ENCODE measurements at places on chromosomes 4 and X. TPM values are rescaled to one million over a fixed set of nuclear protein-coding genes. Genes with fewer than 3 reads are reported as not detected.

DNA sequence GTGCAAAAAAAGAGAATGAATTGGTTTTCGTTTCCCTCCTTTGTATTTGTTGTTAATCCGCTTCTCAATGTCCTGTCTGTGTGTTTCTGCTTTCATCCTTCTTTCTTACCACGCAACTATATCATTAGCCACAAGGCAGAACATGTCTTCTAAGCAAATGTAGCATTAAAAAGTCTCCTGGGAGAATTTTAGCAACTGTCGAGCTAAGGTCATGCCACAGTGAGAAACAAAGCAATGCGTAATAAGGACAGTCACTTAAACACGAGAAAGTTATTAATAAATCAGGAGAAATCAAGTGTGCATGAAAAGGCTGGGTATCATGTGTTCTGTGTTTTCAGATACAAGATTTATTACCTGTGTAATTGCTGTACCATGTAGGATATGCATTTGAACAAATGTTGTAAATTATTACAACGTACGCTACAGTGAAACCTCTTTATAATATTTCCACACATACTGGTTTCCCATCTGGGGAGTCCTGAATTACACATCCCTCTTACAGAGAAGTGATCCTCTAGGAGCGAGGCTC, 890.8 kb downstream of the TRIML1 start:
- H3K4me1 ChIP-seq: no peaks in the 10 kb centered on the region
- no peak overlapping the region for H3K4me3 ChIP-seq
- H3K27ac ChIP-seq: no peak overlapping the region
- no peaks in the 10 kb centered on the region for H3K27me3 ChIP-seq
- no peak for DNase-seq

- no peak overlapping the region for H3K4me3 ChIP-seq
- no peaks in the 10 kb centered on the region for H3K4me1 ChIP-seq
- no peak overlapping the region for H3K27ac ChIP-seq
- DNase-seq: no peak
Measured at GRCh38 chr4:107442538-107443111, 277.4 kb downstream of the PAPSS1 start.

- H3K36me3 ChIP-seq: no peaks in the 10 kb centered on the region
- no peaks in the 10 kb centered on the region for H3K27me3 ChIP-seq
- no peak for DNase-seq
- H3K27ac ChIP-seq: no peak overlapping the region
- no peak overlapping the region for H3K4me3 ChIP-seq
Measured at GRCh38 chr4:24094726-24095125, 204.9 kb upstream of the PPARGC1A start.

DNA sequence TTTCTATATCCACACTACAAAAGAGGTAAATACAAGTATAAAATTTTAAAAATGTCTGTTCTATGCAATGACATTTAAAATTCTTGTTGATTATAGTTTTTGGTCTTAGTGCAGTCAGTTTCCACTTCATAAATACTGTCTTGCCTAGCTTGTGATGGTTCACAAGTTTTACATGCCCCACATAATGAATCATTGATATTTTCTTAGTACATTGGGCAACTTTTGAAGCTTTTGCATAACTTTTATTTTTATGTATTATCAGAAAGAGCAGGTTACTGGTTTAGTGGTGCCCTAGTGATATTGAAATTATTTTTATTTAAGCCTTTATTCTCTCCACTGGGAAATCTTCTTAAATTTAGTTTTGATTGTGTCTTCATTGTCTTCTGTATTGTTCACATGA, 388.0 kb downstream of the CCSER1 start:
- DNase-seq: no peak
- H3K27me3 ChIP-seq: no peaks in the 10 kb centered on the region
- no peaks in the 10 kb centered on the region for H3K36me3 ChIP-seq
- no peak overlapping the region for H3K4me3 ChIP-seq

DNA sequence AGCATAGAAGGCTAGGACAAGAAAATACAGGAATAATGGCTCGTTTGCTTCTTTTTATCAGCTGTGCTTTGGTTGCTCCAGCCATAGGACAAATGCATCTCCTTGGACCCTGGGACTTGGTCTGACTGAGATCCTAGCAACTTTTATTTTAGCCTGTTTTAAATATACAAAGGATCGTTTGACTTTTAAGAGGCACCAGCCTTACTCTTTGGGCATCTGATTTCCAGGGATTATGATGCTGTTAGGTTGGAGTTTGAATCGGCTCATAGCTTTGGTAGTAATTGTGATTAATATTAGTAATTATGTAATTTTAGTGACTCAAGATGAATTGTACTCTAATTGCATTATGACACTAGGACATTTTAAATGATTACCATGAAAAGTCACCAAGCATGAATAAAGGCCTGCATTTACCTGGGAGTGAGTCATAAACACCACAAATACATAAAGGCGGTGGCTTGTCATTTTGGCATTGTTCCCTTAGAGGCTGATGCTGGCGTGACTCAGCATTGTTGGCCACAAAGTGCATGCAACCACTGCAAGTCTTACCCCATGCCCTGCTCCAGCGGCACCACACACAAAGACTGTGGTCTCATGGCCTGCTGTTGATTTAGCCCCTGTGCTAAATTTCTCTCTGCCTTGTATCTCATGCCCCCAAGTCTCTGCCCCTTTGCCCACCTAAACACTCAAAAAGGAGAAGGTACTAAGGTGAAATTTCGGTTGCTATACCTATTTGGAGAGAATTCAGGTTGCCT, 12.4 kb downstream of the GPAT3 start:
- no peaks in the 10 kb centered on the region for H3K36me3 ChIP-seq
- H3K4me3 ChIP-seq: no peak overlapping the region
- no peak overlapping the region for H3K27ac ChIP-seq
- H3K27me3 ChIP-seq: no peaks in the 10 kb centered on the region

DNA sequence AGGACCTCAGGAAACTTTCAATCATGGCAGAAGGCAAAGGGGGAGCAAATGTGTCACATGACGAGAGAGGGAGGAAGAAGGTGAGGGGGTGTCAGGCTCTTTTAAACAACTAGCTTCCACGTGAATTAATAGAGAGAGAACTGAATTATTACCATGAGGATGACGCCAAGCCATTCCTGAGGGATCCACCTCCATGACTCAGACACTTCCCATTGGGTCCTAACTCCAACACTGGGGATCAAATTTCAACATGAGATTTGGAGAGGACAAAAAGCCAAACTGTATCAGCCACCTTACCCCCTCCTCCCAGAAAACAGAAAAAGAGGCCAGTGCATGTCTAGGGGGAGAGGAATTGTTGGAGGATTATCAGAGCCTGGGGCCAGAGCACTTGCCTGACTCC, 40.4 kb upstream of the LAS1L start:
- H3K4me1 ChIP-seq: no peaks in the 10 kb centered on the region
- H3K27me3 ChIP-seq: no peaks in the 10 kb centered on the region
- no peak overlapping the region for H3K4me3 ChIP-seq
- no peak overlapping the region for H3K27ac ChIP-seq
- no peaks in the 10 kb centered on the region for H3K36me3 ChIP-seq

GRCh38 chrX:72306851-72307645, 1.3 kb upstream of the CITED1 start:
- peaks cover 15% of the 10 kb centered on the region for H3K4me1 ChIP-seq
- H3K27ac ChIP-seq: no peak overlapping the region
- H3K36me3 ChIP-seq: no peaks in the 10 kb centered on the region
- peak overlapping the region; percentile 41 for H3K4me3 ChIP-seq

- no peaks in the 10 kb centered on the region for H3K4me1 ChIP-seq
- H3K4me3 ChIP-seq: no peak overlapping the region
- H3K36me3 ChIP-seq: no peaks in the 10 kb centered on the region
Measured at GRCh38 chrX:34426334-34426733, 230.8 kb downstream of the TMEM47 start.

DNA sequence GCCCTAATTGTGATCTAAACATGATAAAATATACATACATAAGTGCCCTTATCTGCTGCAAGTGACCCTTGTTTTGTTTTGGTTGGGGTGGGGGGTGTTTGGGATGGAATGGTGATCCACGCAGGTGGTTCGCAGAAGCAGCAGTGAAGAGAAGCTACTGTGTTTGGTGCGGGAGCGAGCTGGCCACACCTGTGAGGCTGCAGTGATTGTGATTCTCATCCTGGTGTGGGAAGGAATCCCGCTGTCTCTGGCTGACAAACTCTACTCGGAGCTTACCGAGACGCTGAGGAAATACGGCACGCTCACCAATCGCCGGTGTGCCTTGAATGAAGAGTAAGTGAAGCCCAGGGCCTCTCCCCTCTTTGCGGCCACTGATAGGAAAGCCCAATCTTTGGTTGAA, 96.8 kb downstream of the TET2 start:
- DNase-seq: no peak
- H3K4me1 ChIP-seq: no peaks in the 10 kb centered on the region
- H3K4me3 ChIP-seq: no peak overlapping the region
- no peaks in the 10 kb centered on the region for H3K27me3 ChIP-seq
- peaks cover 4% of the 10 kb centered on the region for H3K36me3 ChIP-seq

The ADH1A gene
- not detected for total RNA-seq

The VEGFC gene
- total RNA-seq: not detected

The SNCA gene
- 0.42 TPM for total RNA-seq

The PAGE1 gene
- not detected for total RNA-seq

Data from CD8-positive, alpha-beta memory T cell (primary cell).